ENCODE measurements at places on chromosomes 5 and 9.

- no peak for DNase-seq
Measured at GRCh38 chr9:79976257-79977073, 404.7 kb downstream of the TLE4 start.

DNA sequence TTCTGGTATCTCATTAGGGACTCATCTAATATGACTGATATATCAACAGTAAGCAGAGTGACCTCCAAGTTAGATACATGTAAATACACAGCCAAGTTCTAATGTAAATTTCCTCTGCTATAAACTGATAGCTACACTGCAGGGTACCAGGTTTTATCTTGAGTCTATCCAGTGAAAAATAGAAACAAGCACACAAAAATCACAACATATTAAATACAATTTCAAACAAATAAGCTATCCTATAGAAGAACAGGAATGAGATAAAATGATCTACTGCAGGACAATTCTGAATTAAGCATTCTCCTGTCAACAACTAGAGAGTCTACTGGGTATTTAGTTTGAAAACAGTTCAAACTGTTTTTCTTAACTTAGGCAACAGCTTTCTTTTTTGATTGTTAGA, 42.7 kb downstream of the NR3C1 start:
- DNase-seq = no peak

- peak; percentile 18 for DNase-seq
Measured at GRCh38 chr5:1523480-1523792, 324 bp downstream of the LPCAT1 start.

- no peak for DNase-seq
Measured at GRCh38 chr9:5111696-5112095, 73.7 kb downstream of the INSL6 start.

DNA sequence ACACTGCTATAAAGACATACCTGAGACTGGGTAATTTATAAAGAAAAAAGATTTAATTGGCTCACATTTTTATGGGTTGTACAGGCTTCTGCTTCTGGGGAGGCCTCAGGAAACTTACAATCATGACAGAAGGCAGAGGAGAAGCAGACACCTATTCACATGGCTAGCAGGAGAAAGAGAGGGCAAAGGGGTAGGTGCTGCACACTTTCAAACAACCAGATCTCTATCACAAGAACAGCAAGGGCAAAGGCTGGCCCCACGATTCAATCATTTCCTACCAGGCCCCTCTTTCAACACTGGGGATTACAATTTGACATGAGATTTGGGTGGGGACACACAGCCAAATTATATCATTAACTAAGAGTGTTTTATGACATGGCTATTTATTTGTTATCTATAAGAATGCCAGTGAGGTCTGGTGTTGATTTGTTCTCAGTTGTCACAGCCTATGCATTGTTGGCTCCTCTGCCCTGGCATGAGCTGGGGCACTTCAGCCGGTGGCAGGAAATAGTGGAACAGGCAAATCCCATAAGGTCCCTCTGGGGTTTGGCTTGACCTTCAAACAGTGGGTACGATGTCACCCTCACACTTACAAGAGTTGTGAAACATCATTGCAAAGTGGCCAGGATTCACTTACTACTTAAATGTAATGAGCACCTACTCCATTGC, 44.1 kb downstream of the SPARC start:
- no peak for DNase-seq

- peak; percentile 97 for DNase-seq
Measured at GRCh38 chr5:71455427-71456361, at the start of gene BDP1. BDP1 (plus strand) TSS chr5:71455651; CDS start chr5:71455878, 227 bp downstream.

GRCh38 chr5:93331863-93332262, 249.2 kb downstream of the NR2F1-AS1 start:
- no peak for DNase-seq

- DNase-seq = peak; percentile 89
Measured at GRCh38 chr9:126397056-126397455, 70.4 kb downstream of the MVB12B start.

DNA sequence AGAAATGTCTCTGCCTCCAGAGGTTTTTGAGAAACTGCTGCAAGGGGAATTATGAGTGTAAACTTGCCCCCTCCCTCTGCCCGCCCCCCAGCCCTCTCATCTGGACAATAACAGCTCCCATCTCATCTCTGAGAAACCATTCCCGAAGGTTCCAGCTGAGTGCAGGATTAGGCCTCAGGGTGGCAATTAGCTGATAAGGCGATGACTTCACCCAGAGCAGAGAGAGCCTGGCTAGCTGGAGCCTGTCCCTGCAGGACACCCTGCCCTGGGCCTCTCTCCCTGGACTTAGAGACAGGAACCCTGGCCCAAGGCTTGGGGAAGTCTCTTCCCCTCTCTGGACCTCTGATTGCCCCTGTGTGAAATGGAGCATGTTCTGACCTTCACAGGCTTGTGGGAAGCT, 45.7 kb upstream of the HAND1 start:
- DNase-seq = no peak

DNA sequence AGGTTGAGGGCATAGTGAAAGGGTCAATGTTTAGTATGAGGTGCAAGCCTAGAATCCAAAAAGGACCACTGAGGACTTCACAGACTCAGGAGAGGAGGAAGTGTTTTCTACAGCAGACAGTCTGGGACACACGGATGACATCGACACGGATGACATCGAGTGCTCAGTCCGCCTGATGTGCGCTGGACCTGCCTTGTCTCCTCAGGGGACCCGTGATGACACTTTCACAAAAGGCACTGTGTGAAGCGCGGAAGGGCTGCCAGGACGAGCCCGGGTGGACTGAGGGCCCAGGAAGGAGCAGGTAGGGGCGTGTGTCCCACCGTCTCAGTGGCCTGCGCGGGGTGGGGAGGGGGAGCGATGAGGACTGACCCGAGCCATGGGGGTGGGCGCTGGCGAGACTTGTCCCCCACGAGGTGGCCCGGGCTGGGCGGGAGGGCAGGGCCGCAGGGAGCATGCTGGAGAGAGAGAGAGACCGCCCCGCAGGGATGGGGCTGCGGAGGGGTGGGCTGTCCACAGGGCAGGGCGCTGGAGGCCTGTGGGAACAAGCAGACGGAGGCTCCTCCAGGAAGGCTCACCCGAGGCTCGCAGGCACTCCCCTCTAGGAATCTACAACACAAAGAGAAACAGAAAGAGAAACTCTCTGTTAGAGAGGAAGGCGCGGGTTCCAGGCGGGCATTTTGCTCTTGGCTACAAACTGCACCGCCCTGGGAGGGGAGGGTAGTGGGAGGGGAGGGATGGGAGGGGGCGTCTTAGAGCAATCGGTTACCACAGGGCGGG, 54.9 kb downstream of the USP20 start:
- DNase-seq = peak; percentile 90

- DNase-seq = peak; percentile 37
Measured at GRCh38 chr9:133792721-133793470, 54.7 kb upstream of the SARDH start.

DNA sequence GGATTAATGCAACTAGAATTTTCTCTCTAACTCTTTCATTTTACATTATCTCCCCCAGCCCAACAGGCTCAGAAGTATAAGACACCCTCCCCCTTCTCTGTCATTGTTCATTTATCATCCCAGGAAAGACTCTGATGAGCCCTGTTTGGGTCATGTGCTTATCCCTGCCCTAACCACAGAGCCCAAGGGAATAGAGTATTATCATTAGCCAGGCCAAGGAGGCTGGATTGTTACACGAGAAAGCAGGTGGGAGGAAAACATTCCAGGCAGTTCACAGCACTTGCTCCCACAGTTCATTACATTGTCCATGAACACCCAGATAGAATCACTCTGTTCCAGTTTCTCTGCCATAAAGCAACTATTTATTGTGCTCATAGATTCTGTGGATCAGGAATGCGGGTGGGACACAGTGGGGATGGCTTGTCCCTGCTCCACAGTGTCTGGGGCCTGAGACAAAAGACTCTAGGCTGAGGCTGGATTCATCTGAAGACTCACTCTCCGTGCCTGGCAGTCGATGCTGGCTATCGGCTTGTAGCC, 59.5 kb upstream of the TMEM215 start:
- DNase-seq = no peak

DNA sequence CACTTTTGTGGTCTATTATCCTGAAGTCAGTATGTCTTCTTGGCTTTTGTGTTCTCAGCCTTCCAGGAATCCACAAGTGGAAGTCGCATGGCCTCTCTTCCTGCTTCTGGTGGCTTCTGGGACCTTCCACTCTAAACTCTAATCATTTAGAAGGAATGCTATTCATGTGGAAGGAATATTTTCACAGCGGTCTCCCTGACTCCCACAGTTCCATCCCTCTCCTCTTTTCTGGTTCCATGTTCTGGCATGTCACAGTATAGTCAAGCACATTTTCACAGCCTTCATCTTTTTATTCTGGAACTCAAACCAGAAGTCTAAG, 7.3 kb upstream of the RAI14 start:
- DNase-seq = no peak

- no peak for DNase-seq
Measured at GRCh38 chr5:150644514-150644913, 4.1 kb downstream of the SYNPO start.

DNA sequence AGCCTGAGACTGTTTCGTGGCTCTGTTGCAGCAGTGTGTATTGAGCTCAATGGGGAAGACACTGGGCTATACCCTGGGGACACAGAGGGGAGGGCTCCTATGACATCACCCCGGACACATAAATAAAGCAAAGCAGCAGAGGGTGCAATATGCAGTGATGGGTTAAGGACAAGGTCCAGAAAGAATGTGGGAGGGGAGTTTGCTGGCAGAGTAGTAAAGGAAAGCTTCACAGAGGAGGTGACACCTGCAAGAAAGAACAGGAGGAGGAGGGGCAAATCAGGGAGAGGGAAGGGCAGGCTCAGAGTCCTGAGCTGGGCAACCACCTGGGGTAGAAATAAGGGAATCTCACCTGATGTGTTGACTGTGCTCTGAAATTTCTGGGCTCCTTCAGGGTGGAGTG, 35.3 kb upstream of the CDKN2AIPNL start:
- no peak for DNase-seq

DNA sequence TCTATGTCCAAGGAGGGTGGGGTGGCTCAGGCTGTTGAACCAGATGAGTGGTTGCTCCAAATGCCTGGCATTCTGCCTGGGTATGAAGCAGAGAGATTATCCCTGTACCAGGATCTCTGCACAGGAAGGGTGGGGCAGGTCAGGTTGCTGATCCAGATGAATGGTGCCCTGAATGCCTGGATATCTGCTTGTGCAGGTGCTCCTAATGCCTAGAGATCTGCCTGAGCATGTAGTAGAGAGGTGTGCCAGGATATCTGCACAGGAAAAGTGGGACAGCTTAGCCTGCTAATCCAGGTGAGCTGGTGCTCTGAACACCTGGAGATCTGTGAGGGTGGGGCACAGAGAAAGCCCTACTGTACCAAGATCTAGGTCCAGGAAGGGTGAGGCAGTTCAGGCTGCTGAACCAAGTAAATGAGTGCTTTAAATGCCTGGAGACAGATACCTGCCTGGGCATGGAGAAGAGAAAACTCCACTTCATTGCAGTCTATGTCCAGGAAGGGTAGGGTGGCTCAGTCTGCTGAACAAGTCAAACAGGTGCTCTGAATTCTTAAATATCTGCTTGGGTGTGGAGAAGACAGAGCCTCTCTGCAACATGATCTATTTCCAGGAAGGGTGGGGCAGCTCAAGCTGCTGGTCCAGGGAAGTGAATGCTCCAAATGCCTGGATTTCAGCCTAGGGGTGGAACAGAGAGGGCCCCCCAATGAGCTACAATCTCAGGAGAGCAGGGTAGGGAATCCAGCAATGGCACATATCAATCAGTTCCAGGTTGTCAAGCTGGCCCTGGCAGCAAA, 189.4 kb upstream of the DMRTA1 start:
- DNase-seq = no peak

GRCh38 chr5:170434966-170435605, 45.9 kb upstream of the KCNMB1 start:
- peak; percentile 63 for DNase-seq

DNA sequence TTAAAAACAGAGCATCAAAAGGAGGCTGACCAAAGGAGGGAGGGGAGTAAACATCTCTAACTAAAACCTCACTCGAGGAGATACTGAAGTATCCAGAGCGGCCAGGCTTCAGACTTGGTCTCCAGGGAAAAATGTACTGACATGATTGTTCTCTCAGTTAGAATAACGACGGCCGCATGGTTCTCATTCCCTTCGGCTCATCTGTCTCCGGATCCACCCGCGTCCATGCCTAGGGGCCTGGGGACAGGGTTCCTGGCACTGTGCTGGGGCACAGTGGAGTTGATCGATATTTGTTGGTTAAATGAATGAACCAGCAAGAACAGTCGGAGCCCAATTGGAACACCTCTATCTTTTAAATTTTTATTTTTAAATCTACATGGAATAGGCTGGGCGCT, 167.1 kb upstream of the PHYKPL start:
- DNase-seq = no peak

DNA sequence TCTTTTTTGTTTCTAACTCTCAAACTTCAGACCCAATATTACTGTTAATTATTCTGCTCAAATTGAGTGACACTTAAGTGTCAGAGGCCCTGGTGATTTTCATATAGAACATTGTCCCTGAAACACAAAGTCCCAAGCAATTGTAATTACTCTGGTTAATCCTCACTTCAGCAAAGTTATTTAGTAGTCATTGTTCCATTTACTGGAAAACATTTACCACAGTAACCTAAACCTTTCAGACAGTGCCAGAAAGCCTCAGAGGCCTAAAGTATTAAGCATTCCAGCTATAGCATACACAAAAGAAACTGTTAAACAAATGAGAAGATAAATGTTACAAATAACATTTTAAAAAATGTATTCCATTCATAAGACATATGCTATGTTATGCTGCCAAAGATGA, 237.2 kb upstream of the CDH6 start:
- DNase-seq = no peak

GRCh38 chr5:123651234-123651633, 139.3 kb downstream of the CSNK1G3 start:
- no peak for DNase-seq

DNA sequence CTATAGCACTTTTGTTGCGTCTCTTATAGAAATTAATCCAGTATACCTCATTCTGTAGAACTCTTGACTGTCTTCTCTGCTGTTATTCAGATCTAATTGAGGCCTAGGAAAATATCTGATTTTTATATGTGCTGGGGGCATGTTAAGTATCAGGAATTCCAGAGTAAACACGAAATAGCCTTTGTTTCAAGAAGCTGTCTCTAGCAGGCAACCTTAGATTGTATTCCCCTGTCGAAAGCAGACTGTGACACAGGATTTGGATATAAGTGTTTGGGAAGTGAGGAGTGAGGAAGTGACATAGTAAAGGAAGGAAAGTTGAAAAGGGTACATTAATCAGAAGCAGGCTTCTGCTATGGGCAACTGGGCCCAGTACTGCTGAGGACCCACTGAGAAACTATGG, 72.1 kb upstream of the RASA1 start:
- DNase-seq = no peak

DNA sequence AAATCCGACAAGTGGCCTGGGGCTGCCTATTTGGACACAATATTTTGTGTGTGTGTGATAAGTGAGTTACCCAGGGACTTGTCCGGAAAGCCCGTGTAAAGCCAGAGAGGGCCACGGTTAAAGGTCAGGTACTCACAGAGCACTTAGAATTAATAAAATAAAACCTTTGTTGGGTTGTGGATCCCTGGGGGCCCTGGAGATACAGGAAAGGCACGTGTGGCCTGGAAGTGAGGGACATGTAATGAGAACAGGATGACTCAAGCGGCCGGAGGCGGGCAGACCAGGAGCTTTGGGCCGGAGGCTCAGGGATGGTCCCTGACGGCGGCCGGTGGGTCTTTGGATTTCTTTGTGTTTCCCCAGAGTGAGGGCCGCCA, 1.0 kb downstream of the DMRT2 start:
- DNase-seq = no peak

All from activated CD4-positive, alpha-beta T cell treated with anti-CD3 and anti-CD28 coated beads, Interleukin-2, amount 50 U/mL, for 16 hours (primary cell).